ENCODE measurements at places on chromosomes 12 and 14.

- no peak overlapping the region for H3K4me3 ChIP-seq
- no peaks in the 10 kb centered on the region for H3K4me1 ChIP-seq
- no peak for DNase-seq
- no peaks in the 10 kb centered on the region for H3K36me3 ChIP-seq
- H3K27me3 ChIP-seq, result no peaks in the 10 kb centered on the region
Observed at GRCh38 chr12:17214929-17215328, 609.0 kb upstream of the LMO3 start.

DNA sequence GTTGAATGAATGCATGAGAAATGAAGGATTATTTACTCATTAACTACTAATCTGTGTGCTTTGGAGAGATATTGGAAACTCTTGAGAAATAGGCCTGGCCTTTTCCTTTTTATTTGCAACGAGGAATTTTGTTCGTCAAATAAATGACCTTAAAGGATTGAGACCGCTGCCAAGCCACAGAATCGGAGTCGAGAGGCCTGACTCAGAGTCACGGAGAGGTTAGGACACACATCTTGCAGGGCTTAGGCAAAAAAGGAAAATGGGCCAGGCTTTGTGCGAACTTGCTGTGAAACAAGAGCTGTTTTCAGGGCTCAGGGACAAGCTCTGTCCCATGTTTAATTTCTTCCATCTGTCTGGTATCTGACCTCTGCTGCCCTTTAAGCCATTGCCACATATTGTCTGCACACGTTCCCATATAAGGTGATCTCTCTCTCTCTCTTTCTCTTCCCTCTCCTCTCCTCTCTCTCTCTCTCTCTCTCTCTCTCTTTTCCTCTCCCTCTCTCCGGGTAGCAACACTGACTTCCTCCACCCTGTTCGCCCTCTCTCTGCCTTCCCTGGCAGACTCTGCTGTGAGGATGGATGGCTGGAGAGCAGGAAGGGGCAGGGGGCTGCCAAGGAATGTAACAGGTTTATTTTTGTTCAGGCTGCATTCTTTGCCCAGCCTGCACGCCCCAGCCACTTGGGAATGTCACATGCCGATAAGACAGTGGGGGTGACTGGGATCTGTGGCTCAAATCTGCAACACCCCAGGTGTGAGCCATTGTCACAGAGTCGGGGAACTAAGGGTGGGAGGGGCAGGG, 14.9 kb upstream of the IFT81 start:
- H3K4me3 ChIP-seq, result peak overlapping the region; percentile 34
- H3K27ac ChIP-seq, result peak overlapping the region; percentile 90
- H3K27me3 ChIP-seq, result no peaks in the 10 kb centered on the region
- peak; percentile 74 for DNase-seq
- H3K4me1 ChIP-seq, result peaks cover 30% of the 10 kb centered on the region
- H3K36me3 ChIP-seq, result no peaks in the 10 kb centered on the region

DNA sequence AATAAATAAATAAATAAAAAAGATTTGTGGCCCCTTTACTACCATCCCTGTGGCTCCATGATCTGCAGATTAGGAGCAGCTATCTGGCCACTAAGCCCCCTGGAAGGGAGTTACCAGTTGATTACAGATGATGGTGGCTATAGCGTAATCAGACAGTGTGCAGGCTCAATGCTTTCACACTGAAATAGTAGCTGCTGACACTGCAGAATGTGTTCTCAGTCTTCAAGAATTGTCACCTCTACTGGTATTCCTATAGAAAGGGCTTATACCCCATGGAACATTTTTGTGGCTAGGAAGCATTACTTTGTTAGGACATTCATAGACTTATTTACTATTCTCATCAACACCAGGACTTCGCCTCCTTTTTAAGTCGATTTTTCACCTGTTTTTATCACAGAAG, 30.9 kb downstream of the DCAF4 start:
- H3K4me3 ChIP-seq, result no peak overlapping the region
- no peaks in the 10 kb centered on the region for H3K4me1 ChIP-seq

GRCh38 chr12:79993106-79993862, 58.4 kb upstream of the PPP1R12A start:
- no peaks in the 10 kb centered on the region for H3K27me3 ChIP-seq
- peaks cover 14% of the 10 kb centered on the region for H3K4me1 ChIP-seq
- H3K36me3 ChIP-seq, result no peaks in the 10 kb centered on the region
- no peak overlapping the region for H3K4me3 ChIP-seq
- no peak for DNase-seq

DNA sequence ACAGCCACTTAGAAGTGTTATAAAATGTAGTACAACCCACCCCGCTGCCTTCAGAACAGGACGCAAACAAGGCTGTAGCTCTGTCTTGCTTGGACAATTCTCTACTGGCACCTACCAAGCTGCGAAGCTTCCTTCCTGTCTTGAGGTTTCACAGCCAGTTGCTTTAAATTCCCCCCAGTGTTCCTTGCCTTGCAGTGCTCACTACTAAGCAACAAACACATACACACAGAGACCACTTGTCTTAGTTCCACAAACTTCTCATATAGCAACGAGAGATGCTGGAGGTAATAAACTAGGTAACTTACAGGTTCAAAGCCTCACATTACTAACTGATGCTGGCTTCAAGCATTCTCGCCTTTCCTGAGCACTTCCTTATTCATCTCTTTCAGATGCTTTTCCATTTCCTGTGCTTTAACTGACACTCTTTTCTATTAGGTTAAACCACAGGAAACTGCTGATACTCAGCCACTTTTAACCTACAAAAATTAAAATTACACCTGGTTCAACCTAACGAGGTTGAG, 91.5 kb upstream of the PTGDR start:
- no peaks in the 10 kb centered on the region for H3K36me3 ChIP-seq
- H3K4me3 ChIP-seq, result no peak overlapping the region
- no peaks in the 10 kb centered on the region for H3K4me1 ChIP-seq

- no peak overlapping the region for H3K27ac ChIP-seq
- no peak for DNase-seq
- H3K27me3 ChIP-seq, result no peaks in the 10 kb centered on the region
Observed at GRCh38 chr12:64890873-64891468, 66.5 kb downstream of the TBC1D30 start.

DNA sequence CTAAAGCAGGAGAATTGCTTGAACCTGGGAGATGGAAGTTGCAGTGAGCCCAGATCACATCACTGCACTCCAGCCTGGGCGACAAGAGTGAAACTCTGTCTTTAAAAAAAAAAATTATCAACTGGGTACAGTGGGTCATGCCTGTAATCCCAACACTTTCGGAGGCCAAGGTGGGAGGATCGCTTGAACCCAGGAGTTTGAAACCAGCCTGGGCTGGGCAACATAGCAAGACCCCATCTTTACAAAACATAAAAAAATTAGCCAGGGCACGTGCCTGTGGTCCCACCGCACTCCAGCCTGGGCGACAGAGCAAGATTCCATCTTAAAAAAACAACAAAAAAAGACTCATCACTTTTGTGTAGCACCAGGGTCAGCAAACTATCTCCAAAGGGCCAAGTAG, 7.1 kb upstream of the NANOG start:
- H3K27ac ChIP-seq, result no peak overlapping the region
- no peaks in the 10 kb centered on the region for H3K27me3 ChIP-seq
- no peaks in the 10 kb centered on the region for H3K4me1 ChIP-seq
- H3K4me3 ChIP-seq, result no peak overlapping the region
- no peak for DNase-seq
- no peaks in the 10 kb centered on the region for H3K36me3 ChIP-seq

DNA sequence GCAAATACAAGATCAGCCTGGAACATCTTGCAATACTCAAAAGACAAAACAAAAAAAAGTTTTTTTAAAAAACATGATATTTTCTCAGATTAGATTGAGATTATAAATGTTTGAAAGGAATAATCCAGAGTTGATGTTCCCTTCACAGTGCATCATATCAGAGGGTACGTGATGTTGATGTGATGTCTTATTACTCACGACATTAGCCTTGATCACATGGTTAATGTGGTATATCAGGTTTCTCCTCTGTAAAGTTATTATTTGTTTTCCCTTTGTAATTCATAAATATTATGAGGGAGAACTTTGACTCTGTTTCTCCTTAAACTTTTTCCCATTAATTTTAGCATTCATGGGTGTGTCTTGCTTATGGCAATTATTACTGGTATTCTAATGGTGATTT, 26.6 kb downstream of the LIMA1 start:
- DNase-seq, result no peak
- no peak overlapping the region for H3K4me3 ChIP-seq
- H3K4me1 ChIP-seq, result peaks cover 44% of the 10 kb centered on the region

- no peak for DNase-seq
- no peak overlapping the region for H3K4me3 ChIP-seq
- H3K27me3 ChIP-seq, result no peaks in the 10 kb centered on the region
- no peaks in the 10 kb centered on the region for H3K4me1 ChIP-seq
Observed at GRCh38 chr12:29389295-29389919, 8.4 kb upstream of the ERGIC2 start.

DNA sequence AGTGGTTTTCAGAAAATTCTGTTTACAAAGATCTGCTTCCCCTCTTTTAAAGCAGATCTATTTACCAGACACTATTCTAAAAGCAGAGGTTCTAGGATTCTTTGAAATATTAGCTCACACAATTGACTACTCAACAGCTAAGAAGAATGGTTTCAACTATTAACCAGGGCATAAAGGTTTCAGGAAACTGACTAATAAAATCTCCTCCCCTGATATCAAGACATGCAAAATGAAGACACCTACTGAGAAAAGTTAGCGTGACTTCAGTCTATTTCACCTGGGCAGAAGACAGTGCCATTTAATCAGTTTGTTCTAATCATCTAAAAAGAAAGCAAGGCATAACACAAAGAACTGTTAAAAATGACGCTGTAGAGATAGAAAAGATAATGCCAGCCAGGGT, 22.2 kb downstream of the DAD1 start:
- peaks cover 4% of the 10 kb centered on the region for H3K36me3 ChIP-seq
- DNase-seq, result no peak
- no peak overlapping the region for H3K27ac ChIP-seq
- no peaks in the 10 kb centered on the region for H3K27me3 ChIP-seq

DNA sequence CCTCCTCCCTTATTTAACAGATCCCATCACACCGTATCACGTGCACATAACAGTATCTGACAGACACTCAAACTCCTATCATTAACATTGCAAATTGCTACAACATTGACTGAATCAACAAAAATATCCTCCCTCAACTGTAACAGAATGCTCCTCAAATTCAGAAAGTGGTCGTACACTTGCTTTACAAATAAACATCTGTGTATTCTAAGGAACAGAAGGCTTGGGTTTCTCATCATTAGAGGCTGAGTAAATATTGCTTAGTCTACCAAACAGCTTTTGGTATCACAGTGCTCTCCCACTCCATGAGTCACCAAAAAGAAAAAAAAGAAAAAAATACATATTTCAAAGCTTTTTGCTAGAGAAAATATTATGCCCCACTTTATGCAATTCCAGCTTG, 23.9 kb downstream of the FERMT2 start:
- H3K4me3 ChIP-seq, result peak overlapping the region; percentile 42
- no peak for DNase-seq
- H3K27ac ChIP-seq, result peak overlapping the region; percentile 89
- H3K27me3 ChIP-seq, result no peaks in the 10 kb centered on the region

DNA sequence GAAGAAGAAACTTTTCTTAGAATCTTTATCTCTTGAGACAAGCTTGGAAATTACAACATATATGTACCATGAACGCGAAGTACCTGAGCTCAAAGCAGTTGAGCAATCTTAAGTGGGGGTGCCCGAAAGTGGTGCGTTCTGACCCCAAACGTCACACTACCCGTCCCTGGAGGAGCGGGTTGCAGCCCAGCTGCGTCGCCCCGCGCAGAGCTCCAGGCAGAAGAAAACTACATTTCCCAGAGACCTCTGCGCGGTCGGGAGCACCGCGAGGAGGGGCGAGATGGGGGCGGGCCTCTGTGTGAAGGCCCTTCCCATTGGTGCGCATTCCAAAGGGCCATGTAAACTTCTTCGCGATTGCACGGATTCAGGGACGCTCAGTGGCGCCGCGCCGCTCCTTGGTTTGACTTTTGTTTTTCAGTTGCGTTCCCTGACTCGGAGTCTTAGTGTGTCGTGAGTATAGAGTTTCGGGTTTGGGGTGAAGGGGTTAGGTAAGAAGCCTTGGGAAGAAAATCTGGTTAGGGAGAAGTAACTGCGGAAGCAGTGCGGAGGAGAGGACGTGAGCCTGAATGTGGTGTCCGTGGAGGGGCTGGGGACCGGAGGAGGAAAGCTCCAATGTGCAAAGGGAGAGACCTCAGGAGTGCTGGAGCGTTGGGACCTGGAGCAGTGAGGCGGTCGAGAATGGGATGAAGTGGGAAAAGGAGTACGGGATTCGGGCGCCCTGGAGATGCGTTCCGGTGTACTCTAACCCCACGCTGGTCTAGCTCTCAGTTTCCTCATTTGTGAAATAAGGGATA, at the start of gene CCDC77:
TSS of gene CCDC77 (plus strand) at position 410 of the 794 bp plus-strand sequence. CDS start 7,740 bp downstream, outside the sequence.
- H3K4me3 ChIP-seq, result peak within 1 kb of the TSS; percentile 82
- H3K4me1 ChIP-seq, result peaks cover 14% of the 10 kb centered on the region
- no peaks in the 10 kb centered on the region for H3K36me3 ChIP-seq
- H3K27ac ChIP-seq, result peak within 1 kb of the TSS; percentile 74
- peak; percentile 72 for DNase-seq

- no peak for DNase-seq
- H3K4me3 ChIP-seq, result no peak overlapping the region
- no peaks in the 10 kb centered on the region for H3K27me3 ChIP-seq
- H3K4me1 ChIP-seq, result no peaks in the 10 kb centered on the region
- no peak overlapping the region for H3K27ac ChIP-seq
Observed at GRCh38 chr12:77437206-77437605, 371.8 kb upstream of the E2F7 start.

GRCh38 chr12:9760699-9761418, at the start of gene CD69:
Gene CD69, minus strand, starts transcription at chr12:9760901. Its CDS starts 81 bp downstream, at chr12:9760820.
- no peak for DNase-seq
- H3K4me1 ChIP-seq, result no peaks in the 10 kb centered on the region
- no peak within 1 kb of the TSS for H3K27ac ChIP-seq
- H3K27me3 ChIP-seq, result no peaks in the 10 kb centered on the region

- DNase-seq, result no peak
- no peaks in the 10 kb centered on the region for H3K4me1 ChIP-seq
- H3K36me3 ChIP-seq, result no peaks in the 10 kb centered on the region
- H3K4me3 ChIP-seq, result no peak overlapping the region
- H3K27me3 ChIP-seq, result no peaks in the 10 kb centered on the region
- no peak overlapping the region for H3K27ac ChIP-seq
Observed at GRCh38 chr12:120630104-120630892, 10.1 kb upstream of the CABP1 start.

- peak; percentile 17 for DNase-seq
- H3K27ac ChIP-seq, result no peak overlapping the region
Observed at GRCh38 chr12:124837958-124838803, 25.5 kb downstream of the SCARB1 start.

GRCh38 chr12:23626791-23627190, 322.7 kb downstream of the SOX5 start:
- no peak overlapping the region for H3K4me3 ChIP-seq
- H3K4me1 ChIP-seq, result no peaks in the 10 kb centered on the region
- DNase-seq, result no peak
- no peaks in the 10 kb centered on the region for H3K36me3 ChIP-seq
- H3K27ac ChIP-seq, result no peak overlapping the region

GRCh38 chr12:124411281-124411878, 116.5 kb downstream of the RFLNA start:
- H3K27ac ChIP-seq, result peak overlapping the region; percentile 13
- peaks cover 14% of the 10 kb centered on the region for H3K4me1 ChIP-seq

GRCh38 chr12:42789808-42790760, 200.5 kb upstream of the PRICKLE1 start:
- H3K27ac ChIP-seq, result no peak overlapping the region
- H3K27me3 ChIP-seq, result no peaks in the 10 kb centered on the region
- no peak for DNase-seq
- no peak overlapping the region for H3K4me3 ChIP-seq
